Ascending aorta (tissue), 2 donors: ENCODE measurements at places on chromosomes 12 and 14.
A peak's percentile ranks its signal among the peaks of the same experiment; 100 is the strongest.

- no peak for DNase-seq
Measured at GRCh38 chr12:59122784-59123183, 202.5 kb upstream of the LRIG3 start.

GRCh38 chr12:92509156-92509738 is 193.5 kb upstream of the PLEKHG7 start:
- no peak for DNase-seq

GRCh38 chr14:92922883-92923743 is at the start of gene CHGA:
Gene CHGA, plus strand, starts transcription at chr14:92923150. Its CDS starts 210 bp downstream, at chr14:92923360.
- DNase-seq: no peak

GRCh38 chr14:104557766-104558165 is 21.8 kb upstream of the C14orf180 start:
- DNase-seq: no peak

GRCh38 chr12:931591-931990 is 17.9 kb downstream of the RAD52 start:
- DNase-seq: no peak

GRCh38 chr14:77098529-77099353 is 683 bp downstream of the CIPC start:
- peak; percentile 29 for DNase-seq

DNA sequence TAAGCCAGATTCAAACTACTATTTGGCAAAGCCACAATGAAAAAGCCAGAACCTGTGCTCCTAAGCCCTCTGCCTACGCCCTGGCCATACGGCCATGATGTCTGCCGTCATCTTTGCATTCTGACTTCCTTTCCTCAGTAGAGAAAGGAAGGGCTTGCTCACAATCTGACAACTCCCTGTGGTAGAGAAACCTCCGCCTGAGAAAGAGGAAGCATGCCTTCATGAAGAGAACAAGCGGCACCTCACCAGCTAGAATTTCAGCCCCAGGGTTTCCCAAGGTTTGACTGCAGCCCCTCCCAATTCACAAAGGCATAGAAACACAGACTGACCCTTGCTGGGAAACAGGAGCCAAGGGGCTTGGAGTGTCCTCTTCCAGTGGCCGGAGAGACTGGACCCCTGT is 25.7 kb downstream of the TEP1 start:
- DNase-seq: peak; percentile 40

GRCh38 chr12:6635375-6635855 is 344 bp downstream of the LPAR5 start:
- no peak for DNase-seq

GRCh38 chr14:22886500-22887259 is 3.7 kb downstream of the REM2 start:
- peak; percentile 88 for DNase-seq

DNA sequence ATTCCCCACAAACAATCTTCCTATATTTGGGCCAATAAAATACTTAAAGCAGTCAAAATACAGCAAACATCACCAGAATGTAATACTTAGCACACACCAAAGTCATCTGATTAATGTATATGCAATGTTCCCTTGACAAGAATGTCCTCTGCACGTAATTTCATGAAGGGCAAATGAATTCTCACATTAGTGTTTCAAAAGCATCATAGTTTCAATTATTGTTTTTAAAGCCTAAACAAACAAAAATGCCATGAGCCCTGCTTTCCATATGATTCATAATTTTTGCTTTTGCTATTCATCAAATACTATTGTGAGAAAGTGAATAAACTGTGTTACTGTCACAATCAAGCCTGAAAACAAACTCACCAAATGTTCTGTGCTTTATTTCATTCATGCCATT is 156.0 kb downstream of the EPS8 start:
- DNase-seq: no peak

DNA sequence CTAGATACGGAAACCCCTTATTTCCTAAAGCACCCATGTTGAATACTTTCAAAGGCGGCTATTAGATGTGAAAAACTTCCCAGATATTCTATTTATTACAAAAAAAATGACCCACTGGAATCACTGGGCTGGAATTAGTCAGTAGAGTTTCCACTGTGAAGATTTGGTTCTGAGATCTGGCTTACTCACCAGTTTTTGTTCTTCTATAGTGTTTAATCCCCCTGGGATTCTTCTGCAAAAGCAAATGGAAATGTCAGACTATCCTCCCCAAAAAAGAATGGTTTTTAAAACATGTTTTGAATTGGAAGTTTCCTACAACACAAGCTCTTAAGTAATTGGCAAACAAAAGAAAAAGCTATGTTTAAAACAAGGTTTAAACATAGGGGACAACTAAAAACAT is 166.4 kb downstream of the STXBP6 start:
- DNase-seq: no peak

GRCh38 chr14:27063959-27064358 is 466.1 kb upstream of the NOVA1 start:
- DNase-seq: no peak

- no peak for DNase-seq
Measured at GRCh38 chr12:47249082-47249481, 169.3 kb upstream of the AMIGO2 start.

DNA sequence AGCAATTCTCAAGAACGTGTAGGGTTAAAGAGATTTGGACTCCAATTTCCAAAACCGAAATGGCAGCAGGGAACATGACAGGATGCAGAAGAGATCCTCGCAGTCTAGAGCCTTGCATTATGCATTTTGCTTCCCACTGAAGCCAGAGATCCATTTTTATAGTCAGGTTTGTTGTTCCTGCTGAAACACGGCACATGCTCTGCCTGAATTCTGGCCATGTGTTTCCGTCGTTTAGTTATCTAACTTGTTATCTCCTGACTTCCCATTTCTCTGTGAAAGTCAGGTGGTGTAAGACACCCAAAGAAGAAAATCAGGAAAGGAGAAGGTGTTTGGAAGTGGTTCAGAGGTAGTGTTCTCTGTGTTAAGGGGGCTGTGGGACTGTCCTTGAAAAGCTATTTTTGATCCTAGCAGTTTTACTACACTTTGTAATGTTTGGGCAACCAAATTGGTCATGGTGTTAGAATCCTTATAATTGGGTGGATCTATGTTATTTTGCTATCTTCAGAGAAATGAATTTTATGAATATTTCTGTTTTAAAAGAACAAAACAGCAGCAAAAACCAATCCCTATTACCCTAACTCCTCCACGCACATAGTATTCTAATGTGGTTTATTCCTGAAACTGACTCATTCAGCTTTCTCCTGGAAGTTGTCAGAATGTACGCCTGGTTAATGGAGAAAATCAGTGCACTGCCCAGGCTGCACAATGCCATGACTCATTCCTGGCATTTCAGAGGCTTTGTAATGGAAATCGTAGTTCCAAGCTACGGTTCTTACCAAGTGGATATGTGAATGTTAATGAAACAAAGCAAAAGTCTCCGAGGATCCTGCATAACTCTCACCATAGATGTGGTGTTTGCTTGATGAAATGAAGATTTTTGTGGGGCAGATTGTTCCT is 110.1 kb downstream of the SAMD4A start:
- peak; percentile 87 for DNase-seq

GRCh38 chr14:56338674-56339073 is 220.5 kb downstream of the PELI2 start:
- no peak for DNase-seq

GRCh38 chr12:69686731-69687130 is 12.4 kb downstream of the BEST3 start:
- no peak for DNase-seq

- DNase-seq: no peak
Measured at GRCh38 chr14:90019824-90020523, 41.8 kb upstream of the KCNK13 start.

DNA sequence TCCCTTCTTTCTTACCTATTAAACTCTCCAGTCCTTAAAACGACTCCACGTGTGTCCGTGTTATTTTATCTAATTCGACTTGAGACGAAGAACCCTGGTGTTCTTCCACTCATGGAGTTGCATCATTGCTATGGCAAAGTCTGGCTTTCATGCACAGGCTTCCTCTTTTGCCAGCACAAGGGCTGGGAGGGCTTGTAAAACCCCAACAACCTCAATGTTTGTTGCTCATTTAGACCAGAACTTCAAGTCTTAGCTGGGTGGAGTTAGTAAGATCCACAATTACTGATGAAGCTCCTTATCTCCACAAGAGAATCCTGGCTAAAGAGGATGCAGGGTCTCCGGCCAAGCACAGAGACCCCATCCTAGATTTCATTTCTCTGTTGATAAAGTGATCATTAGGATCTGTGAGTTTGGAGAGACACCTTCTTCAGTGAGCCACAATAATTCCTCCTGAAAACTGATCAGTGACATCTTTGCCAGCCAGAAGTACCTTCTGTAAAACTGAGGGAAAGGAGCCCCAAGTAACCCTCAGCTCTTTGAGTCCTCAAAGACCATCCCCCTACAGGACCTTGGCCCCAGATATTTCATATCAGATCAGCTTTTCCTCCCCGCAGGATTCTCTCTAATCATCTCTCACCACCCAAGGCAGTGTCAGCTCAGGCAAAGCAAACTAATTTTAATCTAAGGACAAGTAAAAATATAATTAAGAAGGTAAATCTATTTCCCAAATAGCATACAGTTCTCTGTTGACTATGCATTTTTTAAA is 514.6 kb downstream of the FUT8 start:
- DNase-seq: no peak

- no peak for DNase-seq
Measured at GRCh38 chr14:103146141-103146709, 23.0 kb downstream of the TNFAIP2 start.

- peak; percentile 78 for DNase-seq
Measured at GRCh38 chr12:1660304-1661187, 30.3 kb upstream of the ADIPOR2 start.

DNA sequence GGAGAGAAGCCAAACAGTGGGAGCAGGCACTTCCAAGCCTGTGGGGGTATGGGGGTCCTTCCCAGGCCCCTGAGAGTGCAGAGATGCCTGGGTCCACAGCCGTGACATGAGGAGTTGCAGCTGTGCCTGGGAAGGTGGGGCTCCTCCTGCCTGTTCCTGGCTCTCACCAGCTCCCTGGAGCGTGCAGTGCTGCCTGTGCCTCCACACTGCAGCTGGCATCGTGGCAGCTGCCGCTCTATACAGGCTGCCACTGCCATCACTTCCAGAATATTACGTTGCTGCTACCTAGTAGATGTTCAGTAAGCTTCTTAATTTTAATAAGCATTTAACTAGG is 223.7 kb downstream of the KCNC2 start:
- DNase-seq: no peak

DNA sequence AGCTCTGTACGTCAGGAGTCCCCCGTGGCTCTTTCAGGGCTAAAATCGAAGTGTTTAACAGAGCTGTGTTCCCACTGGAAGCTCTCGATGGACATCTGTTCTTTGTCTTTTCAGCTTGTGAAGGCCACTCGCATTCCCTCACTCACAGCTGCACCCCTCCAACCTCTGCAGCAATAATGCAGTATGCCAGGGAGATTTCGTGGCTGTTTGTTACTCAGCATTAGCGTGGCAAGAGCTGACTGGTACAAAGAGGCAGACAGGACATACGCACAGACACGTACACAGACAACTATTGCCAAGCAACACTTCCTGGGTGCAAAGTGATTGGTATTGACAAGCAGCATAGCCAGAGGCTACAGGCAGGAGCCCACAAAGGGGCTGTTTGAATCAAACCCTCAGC is 11.8 kb upstream of the FBXO21 start:
- no peak for DNase-seq

DNA sequence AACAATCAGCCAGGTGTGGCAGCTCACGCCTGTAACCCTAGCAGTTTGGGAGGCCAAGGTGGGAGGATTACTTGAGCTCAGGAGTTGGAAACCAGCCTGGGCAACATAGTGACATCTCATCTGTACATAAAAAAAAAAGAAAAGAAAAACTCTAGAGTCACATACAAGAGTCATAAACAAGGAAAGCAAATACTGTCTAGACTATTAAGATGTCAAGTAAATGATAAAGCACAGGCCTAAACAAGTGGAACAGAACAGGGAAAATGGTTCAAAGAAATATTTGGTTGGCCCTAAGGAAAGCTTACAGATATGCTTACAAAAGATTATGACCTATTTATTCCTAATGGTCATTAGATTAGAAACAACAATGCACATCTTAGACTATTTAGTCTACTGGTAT is 12.3 kb downstream of the CDK17 start:
- DNase-seq: no peak

GRCh38 chr12:124505001-124505818 is 62.2 kb downstream of the NCOR2 start:
- DNase-seq: no peak

DNA sequence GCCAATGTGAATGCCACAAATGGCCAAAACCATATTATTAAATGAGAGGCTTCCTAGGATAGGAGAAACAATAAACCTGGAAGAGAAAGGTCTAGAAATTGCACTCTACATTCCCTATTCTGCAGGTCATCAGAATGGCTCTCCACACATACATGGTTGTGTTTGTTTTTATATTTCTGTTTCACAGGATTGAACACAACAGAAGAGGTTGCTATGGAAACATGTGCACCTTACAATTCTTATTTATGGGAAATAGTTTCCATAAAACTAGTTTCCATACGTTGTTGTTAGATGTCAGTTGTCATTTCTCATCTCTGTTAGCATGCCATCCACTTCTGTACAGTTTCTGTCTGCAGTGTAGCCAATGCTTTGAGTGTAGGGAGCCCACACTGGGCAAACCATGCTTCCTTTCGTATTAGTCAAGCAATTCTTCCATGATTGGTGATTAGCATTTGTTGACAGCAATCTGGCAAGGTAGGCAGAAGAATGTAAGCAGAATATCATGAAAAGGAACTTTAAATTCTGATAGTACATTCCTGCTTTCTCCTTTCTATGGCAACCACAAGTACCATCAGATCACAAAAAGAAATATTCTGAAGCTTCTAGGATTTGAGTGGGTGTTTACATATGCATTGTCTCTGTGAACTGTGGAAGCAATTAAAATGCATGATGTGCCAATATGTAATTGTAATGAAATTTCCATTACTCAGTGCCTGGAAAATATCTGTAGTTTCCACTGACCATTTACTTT is 141.6 kb upstream of the AVPR1A start:
- DNase-seq: no peak

DNA sequence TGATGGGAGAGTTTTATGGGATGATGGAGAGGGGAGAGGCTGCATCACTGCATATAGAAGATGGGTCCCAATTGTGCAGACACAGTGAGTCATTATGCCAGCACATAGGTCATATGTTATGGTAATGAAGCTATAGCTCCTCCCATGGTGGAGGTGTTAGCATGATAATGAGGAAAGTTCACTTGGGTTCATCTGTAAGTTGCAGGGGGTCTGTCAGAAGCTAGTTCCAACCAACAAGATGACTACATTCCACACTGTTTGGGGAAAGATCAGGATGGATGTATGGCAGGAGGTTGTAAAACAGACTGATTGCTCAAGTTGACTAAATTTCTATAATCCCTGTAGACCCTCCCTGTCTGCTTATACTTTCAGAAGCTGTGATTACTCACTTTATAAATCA is 561.3 kb downstream of the C12orf50 start:
- no peak for DNase-seq

GRCh38 chr12:131076791-131077747 is 123.4 kb downstream of the ADGRD1 start:
- peak; percentile 50 for DNase-seq

- no peak for DNase-seq
Measured at GRCh38 chr12:48001505-48002413, 2.5 kb downstream of the COL2A1 start.

- DNase-seq: no peak
Measured at GRCh38 chr14:22797017-22797917, 18.0 kb downstream of the SLC7A7 start.
